Activated T-cell treated with anti-CD3 and anti-CD28 coated beads, Interleukin-2, amount 50 U/mL, for 72 hours (primary cell): ENCODE measurements at places on chromosomes 5 and 9. TPM values are rescaled to one million over a fixed set of nuclear protein-coding genes. Genes with fewer than 3 reads are reported as not detected.

GRCh38 chr5:149915392-149916260 is 29.0 kb downstream of the PDE6A start:
- DNase-seq: no peak
- peaks cover 5% of the 10 kb centered on the region for H3K4me1 ChIP-seq

DNA sequence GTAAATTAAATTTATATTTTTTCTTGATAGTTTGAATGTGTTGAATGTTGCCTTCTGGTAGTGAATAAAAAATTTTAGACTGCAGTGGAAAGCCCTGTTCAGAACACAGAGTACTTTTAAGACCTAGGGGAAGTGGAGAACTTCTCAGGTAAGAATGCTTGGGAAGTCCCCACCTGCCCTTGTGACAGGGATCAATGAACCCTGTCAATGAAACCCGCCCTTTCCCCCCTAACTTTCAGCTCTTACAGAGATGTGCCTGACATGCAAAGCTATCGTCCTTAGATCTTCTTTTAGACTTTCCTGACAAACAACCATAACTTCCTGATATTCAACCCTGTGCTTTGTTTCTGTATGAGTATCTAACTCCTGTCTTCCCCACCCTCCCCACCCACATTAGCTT is 562.7 kb downstream of the TLE4 start:
- no peaks in the 10 kb centered on the region for H3K36me3 ChIP-seq
- peaks cover 12% of the 10 kb centered on the region for H3K27me3 ChIP-seq
- no peak for DNase-seq
- no peak overlapping the region for H3K4me3 ChIP-seq

The TRIM7 gene
- 2.9 TPM for total RNA-seq

- H3K4me3 ChIP-seq: no peak overlapping the region
- no peak for DNase-seq
- no peak overlapping the region for H3K27ac ChIP-seq
- no peaks in the 10 kb centered on the region for H3K36me3 ChIP-seq
- H3K27me3 ChIP-seq: peaks cover 17% of the 10 kb centered on the region
Measured at GRCh38 chr5:6704361-6704851, 8.8 kb upstream of the TENT4A start.

DNA sequence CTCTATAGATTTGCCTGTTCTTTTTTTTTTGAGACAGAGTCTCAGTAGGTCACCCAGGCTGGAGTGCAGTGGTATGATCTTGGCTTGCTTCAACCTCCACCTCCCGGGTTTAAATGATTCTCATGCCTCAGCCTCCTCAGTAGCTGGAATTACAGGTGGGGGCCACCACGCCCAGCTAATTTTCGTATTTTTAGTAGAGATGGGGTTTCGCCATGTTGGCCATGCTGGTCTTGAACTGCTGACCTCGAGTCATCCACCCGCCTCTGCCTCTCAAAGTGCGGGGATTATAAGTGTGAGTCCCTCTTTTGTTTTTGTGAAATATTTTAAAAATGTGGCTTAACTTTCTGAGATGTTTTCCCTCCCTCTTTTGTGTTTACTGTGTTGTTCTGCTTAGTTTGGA is 29.2 kb downstream of the HSPA4 start:
- DNase-seq: no peak
- H3K27ac ChIP-seq: peak overlapping the region; percentile 90
- H3K4me3 ChIP-seq: no peak overlapping the region
- no peaks in the 10 kb centered on the region for H3K27me3 ChIP-seq
- H3K36me3 ChIP-seq: peaks cover 7% of the 10 kb centered on the region
- H3K4me1 ChIP-seq: peaks cover 40% of the 10 kb centered on the region

The KCNMB1 gene
- total RNA-seq: not detected

DNA sequence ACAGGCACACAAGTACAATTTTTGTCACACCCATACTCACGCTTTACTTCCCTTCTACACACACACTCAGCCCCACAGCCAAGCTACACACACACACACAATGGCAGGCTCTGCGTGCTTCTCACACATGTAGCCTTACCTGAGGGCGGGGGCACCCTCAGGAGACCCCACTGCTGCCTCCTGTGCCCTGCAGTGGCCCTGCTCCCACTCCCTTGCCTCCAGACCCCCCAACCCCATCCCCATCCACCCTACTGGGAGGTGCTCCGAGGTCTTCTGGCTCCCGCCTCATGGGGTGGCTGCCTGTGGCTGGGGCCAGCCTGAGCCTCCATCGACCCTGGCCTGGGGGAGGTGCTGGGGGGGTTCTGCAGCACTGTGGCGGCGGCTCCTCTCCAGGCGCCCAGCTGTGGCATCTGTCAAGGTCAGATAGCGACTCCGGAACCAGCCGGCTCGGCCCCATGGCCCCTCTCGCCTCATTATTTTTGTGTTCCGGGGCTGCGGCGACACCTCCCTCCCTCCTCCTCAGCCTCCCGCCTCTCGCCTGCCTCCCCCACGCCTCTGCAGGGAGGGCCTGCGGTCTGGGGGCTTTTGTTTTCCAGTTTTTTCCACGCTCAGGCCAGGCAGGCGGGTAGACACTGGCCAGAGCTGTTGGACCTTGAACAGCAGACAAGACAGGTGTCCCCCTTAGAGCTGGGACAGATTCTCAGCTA is 21.7 kb downstream of the CXXC5 start:
- peaks cover 33% of the 10 kb centered on the region for H3K4me1 ChIP-seq
- peaks cover 8% of the 10 kb centered on the region for H3K27me3 ChIP-seq
- DNase-seq: peak; percentile 21
- H3K36me3 ChIP-seq: no peaks in the 10 kb centered on the region
- H3K4me3 ChIP-seq: peak overlapping the region; percentile 77

DNA sequence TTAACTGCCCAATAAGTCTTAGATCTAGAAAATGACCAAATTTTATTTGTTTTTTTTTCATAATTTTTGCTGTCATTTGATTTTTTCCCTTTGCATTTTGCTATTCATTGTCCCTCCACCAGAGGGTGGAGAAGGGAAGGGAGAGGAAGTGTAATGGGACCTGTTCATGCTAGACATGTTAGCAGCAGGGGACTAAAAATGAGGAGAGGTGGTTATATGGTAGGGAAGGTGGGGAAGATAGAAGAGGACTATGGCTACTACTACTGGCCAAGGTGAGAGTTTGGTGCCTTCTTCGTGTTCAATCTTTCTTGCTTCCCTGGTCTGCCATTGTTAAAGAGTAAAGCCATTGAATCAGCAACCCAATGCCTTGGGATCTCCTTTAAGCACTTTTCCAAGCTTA is 6.4 kb downstream of the GRIA1 start:
- no peaks in the 10 kb centered on the region for H3K4me1 ChIP-seq
- H3K36me3 ChIP-seq: no peaks in the 10 kb centered on the region
- H3K27ac ChIP-seq: no peak overlapping the region
- peaks cover 5% of the 10 kb centered on the region for H3K27me3 ChIP-seq
- DNase-seq: no peak

DNA sequence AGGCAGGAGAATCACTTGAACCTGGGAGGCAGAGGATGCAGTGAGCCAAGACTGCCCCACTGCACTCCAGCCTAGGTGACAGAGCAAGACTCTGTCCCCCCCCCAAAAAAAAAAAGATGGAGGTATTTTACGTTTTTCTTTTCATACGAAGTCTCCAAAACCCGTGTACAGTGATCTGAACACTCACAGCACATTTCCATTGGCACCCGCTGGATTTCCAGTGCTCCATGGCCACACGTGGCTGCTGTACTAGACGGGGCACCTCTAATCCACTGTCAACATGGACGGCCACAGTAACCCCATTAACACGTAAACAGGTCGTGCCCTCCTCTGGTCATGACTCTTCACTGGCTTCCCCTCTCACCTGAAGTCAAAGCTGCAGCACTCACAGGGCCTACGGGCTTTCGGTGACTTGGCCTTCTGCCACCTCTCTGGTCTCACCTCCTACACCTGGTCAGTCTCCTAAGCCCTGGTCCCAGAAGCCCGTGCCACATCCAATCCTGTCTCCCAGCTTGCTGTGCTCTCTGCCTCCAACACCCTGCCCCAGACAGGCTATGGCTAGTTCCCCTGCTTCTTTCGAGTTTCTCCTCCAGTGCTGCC is 22.1 kb downstream of the TBC1D9B start:
- no peaks in the 10 kb centered on the region for H3K4me1 ChIP-seq
- no peak for DNase-seq
- no peak overlapping the region for H3K4me3 ChIP-seq
- H3K36me3 ChIP-seq: peaks cover 30% of the 10 kb centered on the region
- no peak overlapping the region for H3K27ac ChIP-seq

DNA sequence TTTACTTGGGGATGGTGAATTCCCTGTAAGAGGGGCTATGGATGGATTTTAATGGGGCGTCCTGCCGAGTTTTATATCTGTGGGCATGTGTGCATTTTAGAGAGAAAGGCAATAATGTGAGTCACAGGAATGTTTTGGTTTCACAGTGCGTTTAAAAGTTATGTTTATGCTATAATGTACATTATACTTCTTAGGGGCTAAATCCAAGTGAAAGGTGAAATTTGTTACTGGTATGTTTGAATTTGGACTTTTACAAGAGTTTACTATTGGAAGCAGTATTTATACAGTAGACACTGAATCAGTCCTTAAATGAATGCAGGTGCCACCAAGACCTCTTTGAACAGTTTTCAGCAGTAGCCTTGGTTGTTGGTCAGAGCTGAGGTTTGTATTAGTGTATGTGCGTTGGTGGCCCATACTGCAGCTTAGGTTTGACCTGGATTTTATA is 5.6 kb downstream of the JMY start:
- H3K27ac ChIP-seq: peak overlapping the region; percentile 68
- H3K4me3 ChIP-seq: peak overlapping the region; percentile 91
- no peaks in the 10 kb centered on the region for H3K27me3 ChIP-seq
- peaks cover 10% of the 10 kb centered on the region for H3K36me3 ChIP-seq
- peaks cover 70% of the 10 kb centered on the region for H3K4me1 ChIP-seq

DNA sequence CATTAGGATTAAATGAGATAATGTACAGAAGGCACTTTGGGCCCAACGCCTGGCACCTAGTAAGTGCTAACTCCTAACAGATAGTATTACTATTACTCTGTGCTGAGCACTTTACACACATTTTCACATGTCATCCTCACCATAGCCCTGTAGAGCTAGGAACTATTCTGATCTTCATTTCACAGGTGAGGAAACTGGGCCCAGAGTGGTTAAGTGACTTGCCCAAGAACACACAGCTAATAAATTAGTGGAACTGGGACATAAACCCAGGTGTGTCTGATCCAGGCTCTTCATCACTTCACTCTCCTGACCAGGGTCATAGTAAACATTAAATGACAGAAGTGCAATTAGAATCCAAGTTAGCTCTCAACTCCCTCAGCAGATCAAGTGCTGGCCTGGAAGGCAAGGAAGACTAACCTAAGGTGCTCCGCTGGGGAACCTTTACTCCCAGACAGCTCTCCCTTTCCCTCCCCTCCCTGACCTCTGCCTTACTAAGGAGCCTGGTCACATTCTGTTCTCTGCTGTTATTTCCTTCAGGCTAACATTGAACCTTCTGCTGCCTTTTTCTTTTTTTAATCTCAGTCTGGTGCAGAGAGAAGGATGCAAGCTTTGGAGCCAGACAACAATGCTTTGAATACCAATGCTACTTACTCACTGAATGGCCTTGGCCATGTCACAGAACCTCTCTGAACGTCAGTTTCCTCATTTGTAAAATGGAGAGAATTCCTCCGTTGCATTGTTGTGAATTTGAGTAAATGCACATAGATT is 4.1 kb upstream of the ADRA1B start:
- no peaks in the 10 kb centered on the region for H3K36me3 ChIP-seq

- H3K4me1 ChIP-seq: peaks cover 7% of the 10 kb centered on the region
- no peaks in the 10 kb centered on the region for H3K36me3 ChIP-seq
- no peak for DNase-seq
- no peak overlapping the region for H3K27ac ChIP-seq
Measured at GRCh38 chr5:100746730-100747129, 156.4 kb downstream of the ST8SIA4 start.

DNA sequence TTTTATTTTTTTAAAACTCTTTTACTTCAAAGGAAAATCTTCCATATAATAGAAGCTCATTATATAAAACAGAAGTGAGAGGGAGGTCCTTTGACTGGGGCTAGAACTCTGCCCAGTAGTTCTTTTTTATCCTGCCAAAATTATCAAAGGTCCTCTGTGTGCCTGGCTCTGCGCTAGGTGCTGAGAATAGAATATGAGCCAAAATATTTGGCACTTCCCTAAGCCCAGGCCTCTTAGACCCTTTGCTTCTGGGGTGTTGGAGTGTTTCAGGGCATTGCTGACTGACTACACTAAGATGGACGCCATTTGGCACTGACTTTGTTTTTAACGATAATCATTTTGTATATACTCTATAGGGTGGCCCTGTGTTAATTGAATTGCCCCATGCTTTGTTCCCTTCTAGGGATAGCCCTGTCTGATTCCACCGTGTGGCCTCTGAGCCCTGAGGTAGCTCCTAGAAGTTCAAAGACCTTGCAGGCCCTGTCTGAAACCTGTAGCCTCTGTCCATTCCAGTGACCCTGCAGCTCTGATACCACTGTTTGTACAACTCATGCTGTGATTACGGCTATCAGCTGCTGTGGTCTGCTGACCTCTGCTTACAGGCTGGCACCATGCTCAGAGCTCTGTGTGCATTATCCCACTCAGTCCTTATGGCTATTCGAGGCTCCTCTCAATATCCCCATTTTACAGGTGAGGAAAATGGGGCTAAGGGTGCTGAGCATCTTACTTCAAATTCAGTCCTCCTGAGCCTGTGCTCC is 84.3 kb upstream of the SHB start:
- no peaks in the 10 kb centered on the region for H3K4me1 ChIP-seq
- H3K27ac ChIP-seq: no peak overlapping the region
- H3K27me3 ChIP-seq: peaks cover 8% of the 10 kb centered on the region
- no peaks in the 10 kb centered on the region for H3K36me3 ChIP-seq
- DNase-seq: no peak
- H3K4me3 ChIP-seq: no peak overlapping the region

The C9orf152 gene
- total RNA-seq: not detected
